Stimulated activated CD8-positive, alpha-beta memory T cell treated with anti-CD3 and anti-CD28 coated beads, Interleukin-4, amount 100 ng/mL, for 4 hours (primary cell): ENCODE measurements at places on chromosomes 5 and 9.

- no peak for DNase-seq
Observed at GRCh38 chr9:18861609-18862544, 171.1 kb downstream of the SAXO1 start.

DNA sequence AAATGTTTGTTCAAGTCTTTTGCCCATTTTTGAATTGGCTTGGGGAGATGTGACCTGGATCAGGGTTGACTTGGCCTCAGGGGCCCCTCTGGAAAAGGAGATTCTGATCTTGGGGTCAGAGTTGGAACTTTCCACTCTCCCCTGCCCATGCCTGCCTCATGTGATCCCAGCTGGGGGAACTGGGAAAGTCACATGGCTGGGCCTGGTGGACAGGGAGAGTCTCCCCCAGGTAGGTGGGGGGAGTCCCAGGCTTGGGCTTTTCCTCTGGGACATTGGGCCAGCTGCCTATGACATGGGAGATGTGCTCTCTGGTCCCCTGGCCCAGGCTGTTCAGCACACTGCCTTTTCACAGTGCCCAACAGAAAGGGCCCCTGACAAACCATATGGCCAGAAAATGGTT lies 60.7 kb downstream of the NDST1 start:
- DNase-seq = no peak

DNA sequence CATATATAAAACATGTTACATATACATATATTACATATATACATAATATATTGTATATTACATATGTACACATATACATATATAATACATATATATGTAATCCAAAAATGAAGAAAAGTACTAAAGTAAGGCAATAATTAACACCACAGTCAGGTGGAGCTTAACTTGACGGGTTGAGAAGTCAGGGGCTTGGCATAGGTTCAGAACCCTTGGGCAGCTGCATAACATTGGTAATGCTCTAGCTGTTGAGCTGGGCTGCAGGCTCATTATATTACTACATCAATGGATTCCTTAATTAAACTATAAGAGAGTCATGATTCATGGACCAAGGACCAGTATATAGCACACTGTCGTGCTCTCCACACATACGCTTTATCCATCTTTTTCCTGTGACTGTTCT lies 435.2 kb upstream of the ADAMTS16 start:
- no peak for DNase-seq

DNA sequence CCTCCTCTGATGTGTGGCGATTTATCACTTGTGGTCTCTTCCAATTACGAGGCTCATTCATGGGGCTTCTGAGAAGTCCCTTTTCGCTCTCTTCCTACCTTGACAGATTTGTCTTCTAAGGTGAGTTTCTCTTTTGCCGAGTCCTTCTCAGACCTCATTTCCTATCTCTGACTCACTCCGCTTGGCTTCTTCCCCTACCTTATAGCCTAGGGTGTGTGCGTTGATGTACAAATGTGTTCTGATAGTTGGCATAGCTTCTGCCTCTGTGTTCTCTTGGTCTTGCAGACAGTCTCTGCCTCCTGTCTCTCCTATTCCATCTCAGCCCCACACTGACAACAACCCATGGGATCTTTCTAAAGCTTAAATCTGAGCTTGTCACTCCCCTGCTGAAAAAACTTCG lies 56.9 kb upstream of the SHB start:
- DNase-seq = no peak

- DNase-seq = no peak
Observed at GRCh38 chr9:38038307-38039089, 30.5 kb downstream of the SHB start.

DNA sequence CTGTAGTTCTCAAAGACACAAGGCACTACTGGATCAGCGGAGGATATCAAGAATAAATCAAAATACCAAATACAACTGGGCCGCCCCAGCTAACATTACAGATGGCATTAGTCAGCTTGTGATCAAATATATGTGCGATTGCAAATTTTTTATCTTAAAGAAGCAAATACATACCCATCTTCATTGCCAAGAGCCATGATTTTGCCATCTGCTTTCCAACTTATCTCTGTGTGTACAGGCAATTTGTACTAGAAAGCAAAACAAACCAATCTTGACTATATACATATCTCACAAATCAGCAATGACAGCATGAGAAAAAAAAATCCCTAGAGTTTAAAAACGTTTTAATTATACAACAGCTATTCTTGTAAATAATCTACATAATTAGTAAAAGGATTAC lies 20.3 kb downstream of the GEMIN5 start:
- no peak for DNase-seq

- DNase-seq = no peak
Observed at GRCh38 chr9:3585606-3586005, 59.8 kb upstream of the RFX3 start.

DNA sequence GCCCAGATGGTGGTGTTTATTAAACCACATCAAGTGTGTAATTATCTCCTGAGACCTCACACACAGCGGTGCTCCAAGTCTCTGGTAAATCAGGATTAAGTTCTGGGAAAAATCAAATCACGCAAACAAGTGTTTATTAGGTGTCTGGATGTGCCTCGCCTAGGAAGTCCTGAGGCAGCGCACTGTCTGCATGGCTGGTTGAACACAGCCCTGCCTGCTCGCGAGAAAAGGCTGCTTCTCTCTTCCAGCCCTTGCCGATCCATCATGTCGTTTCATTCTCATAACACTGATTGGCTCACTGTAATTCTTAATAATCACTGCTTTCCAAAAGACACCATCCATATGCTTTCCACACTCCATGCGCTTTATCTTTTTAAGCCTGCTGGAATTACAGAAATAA lies 229.6 kb upstream of the DAP start:
- DNase-seq = no peak

GRCh38 chr5:149134778-149135500 lies 6.4 kb upstream of the ABLIM3 start:
- no peak for DNase-seq

- no peak for DNase-seq
Observed at GRCh38 chr9:113585085-113585442, 121.5 kb downstream of the RGS3 start.

GRCh38 chr5:57804007-57804444 lies 321.4 kb upstream of the ACTBL2 start:
- no peak for DNase-seq

DNA sequence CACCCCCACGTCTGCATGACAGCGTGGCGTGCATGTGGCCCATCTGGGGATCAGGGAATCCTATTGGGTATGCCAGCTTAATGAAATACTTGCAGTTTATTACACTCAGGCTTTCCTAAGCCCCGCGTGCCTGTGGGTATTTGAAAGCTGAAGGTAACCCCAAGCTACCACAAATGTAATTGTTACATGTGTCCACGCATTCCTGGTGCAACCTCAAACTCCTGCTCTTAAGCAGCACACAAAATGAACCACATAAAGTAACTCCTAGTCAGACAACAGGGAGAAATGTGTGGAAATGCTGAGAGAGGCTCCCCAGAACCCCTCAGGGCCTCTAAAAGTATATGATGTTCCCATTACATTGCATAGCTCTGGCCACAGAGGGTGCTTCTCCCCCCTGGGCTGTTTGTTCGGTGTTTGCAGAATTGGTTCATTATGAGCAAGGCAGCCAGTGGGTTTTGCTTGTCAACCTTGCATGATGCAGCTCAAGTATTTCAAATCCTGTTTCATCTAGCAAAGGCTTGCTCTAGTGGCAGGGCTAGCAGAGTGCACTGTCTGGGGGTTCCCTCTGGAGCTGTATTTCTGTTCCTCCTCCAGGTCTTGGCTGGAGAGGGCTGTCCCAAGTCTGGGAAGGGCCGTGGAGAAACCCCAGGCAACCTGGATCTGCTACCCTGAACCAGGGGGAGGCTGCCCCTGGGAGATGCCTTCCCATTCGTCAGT lies 1.8 kb upstream of the DCANP1 start:
- DNase-seq = no peak

DNA sequence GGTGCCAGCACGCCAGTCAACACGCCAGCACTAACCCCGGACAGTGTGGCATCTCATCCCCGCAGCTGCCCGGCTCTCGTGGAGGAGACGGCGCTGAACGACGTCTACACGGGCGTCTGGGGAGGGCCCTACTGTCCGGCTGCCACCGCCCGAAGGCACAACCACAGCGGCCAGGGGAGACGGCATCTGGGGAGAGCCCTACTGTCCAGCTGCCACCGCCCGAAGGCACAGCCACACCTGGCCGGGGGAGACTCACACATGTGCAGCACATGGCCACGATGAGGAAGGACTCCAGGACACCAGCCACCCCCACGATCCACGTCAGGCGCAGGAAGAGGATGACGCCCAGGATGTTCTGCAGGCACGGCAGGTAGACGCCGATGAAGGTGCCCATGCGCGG lies 23.1 kb downstream of the SLC12A7 start:
- no peak for DNase-seq

DNA sequence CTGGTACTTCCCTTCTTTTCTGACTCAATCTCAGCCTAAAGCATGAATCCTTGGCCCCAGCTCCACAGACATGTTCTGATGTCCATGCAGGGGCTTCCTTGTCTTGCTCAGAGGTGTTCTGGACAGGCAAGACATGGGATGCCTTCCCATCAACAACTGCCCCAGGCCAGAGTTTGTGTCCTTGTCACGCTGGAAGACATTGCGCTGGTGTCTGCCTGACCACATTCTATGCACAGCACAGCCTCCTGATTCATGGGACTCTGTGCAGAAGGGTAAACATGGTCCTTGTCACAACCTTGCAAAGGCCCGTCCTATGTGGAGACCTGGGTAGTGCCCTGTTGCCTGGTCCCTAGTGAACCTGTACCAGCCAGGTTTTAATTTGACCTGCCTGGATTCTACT lies 212.2 kb downstream of the FSTL4 start:
- no peak for DNase-seq
